ENCODE measurements at places on chromosomes 6 and 20.

GRCh38 chr6:89895276-89895874 is 1.1 kb downstream of the GJA10 start:
- peak; percentile 68 for DNase-seq

DNA sequence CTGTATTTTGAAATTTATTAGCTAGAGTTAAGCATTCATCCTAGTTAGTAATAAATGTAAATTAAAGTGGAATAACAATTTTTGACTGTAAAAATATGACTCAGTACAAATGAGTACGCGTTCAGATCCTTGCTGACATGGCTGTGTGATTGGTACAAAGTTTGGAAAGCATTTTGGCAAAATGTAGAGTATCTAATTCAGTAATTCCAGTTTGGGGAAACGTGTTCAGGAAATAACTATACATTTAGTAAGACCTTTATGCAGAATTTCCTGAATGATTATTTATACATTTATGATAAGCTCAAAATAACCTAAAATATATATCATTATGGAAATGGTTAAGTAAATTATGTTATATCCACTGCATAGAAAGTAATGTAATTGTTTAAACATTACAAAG is 8.0 kb downstream of the VTA1 start:
- DNase-seq: no peak

DNA sequence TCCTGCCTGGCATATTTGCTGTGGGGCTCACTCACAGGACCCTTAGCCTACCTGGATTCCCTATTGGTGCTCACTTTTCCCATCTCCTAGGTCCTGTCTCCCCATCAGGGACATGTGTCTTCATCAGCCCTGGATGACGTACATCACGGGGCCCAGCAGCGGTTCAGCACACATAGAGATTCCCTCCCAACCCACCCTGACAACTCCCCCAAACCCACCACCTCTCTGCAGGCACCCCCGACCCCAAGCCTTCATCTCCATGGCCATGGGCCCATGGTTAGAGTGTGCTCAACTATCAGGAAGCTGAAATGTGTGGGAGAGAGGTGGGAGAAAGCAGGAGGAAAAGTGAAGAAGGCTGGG is 25.4 kb upstream of the SPDEF start:
- DNase-seq: no peak

DNA sequence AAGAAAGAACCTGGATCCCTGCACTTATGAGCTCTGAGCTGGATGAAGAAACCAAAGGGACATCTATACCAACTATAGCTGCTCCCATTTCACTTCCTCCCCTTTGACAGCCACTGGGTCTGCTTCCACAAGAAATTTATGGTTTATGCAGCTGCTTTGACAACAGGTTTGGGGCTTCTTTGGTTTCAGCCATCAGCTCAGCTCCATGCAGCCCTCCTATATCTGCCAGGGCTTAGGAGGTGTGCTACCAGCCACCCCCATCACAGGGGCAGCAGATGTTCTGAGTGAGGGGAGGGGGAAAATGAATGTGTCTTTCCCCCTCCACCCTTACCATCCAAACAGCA is 29.2 kb upstream of the PKHD1 start:
- DNase-seq: no peak

- no peak for DNase-seq
These were observed 134.9 kb downstream of the MMUT start for GRCh38 chr6:49328051-49328744.

- DNase-seq: no peak
These were observed 70.9 kb downstream of the HFE start for GRCh38 chr6:26158076-26158580.

DNA sequence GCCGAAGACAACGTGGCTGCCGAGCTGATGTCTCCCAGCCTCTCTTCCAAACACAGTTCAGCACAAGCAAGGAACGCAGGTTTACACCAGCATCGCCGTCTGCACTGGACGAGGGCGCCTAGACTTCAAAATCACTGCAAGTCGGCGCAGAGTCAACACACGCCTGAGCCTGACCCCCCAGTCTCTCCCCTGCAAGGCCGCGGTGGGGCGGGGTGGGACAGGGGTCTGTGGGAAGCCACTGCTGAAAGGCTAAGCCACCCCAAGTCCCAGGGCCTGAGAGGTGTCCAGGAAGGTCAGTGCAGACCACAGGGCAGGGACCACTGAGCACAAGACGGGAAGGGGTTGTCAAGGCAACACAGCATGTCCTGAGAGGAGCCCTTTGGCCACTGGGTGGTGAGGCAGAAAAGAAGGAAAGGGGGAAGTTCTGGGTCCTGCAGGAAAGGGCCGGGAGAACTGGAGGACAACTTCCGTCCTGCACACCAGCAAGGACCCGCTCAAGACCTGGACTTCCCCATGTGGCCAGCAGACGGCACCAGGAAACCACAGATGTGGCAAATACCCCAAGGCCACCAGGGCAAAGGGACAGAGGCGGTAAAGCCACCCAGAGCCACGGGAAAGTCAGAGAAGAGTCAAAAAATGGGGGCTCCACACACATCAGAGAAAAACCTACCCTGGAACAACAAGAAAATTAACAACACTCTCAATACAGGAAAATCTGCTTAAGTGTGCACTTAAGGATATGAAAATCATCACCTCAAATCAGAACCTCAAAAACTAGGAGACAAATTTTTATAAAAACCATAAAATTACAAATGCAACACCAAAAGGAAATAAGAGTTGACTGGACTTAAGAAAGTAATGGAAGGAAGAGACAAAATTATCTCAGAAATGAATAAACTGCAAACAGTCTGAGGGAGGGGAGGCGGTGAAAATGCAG is 84.8 kb downstream of the TAF4 start:
- no peak for DNase-seq

- no peak for DNase-seq
These were observed 107.5 kb downstream of the TAF4 start for GRCh38 chr20:61957961-61958715.

DNA sequence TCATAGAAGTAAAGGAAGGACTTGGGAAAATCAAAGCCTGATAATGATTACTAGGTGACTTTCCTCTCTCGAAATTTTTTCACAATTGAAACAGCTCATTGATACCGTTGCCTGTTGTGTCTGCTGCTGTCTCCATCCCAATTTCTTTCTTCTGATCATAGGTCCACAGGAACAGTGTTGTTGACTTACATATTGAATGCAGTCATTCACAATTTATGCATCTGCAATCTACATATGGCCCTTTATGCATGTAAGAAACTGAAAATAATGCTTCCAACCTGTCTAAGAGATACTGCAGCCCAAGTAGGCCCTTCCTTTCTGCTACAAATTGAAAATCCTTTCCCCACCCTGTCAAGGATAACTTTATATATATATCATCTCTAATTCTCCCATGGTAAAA is 381.3 kb downstream of the PKHD1 start:
- no peak for DNase-seq

DNA sequence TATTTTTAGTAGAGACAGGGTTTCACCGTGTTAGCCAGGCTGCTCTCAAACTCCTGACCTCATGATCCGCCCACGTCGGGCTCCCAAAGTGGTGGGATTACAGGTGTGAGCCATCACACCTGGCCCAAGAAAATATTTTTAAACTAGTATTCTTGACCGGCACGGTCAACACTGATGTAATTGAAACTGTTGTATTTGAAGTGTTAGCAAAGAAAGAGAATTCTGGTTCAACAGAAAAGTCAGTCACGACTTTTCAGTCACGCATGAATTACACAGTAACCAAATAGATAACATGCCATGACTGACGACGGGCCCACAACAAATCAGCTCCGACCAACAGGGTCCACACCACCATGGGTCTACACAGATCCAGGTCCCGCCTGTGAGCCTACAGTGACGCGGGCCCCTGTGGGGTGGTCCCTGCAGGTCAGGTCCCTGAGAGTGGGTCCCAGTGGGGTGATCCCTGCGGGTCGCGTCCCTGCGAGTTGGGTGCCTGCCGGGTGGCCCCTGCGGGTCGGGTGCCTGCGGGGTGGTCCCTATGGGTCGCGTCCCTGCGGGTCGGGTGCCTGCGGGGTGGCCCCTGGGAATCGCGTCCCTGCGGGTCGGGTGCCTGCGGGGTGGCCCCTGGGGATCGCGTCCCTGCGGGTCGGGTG is 1.0 kb downstream of the GMEB2 start:
- DNase-seq: peak; percentile 18

GRCh38 chr6:81788748-81789147 is 36.3 kb upstream of the TENT5A start:
- no peak for DNase-seq

DNA sequence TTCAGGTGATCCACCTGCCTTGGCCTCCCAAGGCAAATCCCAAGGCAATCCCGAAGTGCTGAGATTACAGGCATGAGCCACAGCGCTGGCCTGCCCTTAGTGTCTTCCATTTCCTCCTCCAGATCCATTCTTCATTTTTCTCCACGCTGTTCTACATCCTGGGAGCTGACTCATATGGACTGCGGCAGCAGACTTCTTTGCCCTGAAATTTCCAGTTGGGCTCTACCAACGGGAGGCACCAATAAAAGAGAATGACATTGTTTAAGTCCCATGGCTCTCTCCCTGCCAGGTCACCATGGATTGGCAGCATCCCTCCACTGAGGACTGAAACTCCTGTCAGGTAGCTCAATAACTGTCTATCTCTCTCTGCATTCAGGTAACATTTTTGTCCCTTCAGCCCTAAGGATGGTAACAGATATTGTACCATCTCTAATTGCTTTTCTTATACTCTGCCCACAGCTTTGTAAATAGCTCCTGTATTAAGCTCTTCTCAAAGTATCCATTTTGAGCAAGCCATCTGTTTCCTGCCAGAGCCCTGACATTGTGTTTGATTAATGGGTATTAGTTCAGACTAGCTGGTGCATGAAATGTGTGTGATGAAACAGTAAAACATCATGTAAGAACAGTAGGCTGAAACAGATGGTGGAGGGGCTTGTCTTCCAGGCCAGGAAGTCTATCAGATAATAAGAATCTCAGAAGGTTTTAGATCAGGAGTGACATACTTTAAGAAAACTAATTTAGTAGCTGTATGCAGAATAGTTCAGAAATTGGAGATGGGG is 3.6 kb downstream of the TBCC start:
- peak; percentile 80 for DNase-seq

DNA sequence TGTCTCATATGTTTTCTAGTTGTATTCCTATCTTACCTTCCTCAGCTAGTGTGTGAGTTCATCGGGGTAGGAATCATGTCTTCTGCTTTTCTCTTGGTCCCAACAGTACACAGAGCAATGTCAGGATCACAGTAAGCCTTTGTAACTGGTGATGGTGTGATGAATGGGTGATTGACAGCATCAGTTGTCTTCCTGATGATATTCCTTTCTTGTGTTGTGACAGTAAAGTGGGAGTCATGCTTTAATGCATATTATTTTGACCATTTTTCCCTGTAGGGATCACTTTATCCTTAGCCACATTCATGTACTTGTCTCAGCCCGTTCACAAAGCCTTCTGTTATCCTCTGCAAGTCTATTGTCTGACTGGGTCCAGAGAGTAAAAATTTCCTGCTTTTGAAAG is 501.7 kb downstream of the UTRN start:
- peak; percentile 5 for DNase-seq

DNA sequence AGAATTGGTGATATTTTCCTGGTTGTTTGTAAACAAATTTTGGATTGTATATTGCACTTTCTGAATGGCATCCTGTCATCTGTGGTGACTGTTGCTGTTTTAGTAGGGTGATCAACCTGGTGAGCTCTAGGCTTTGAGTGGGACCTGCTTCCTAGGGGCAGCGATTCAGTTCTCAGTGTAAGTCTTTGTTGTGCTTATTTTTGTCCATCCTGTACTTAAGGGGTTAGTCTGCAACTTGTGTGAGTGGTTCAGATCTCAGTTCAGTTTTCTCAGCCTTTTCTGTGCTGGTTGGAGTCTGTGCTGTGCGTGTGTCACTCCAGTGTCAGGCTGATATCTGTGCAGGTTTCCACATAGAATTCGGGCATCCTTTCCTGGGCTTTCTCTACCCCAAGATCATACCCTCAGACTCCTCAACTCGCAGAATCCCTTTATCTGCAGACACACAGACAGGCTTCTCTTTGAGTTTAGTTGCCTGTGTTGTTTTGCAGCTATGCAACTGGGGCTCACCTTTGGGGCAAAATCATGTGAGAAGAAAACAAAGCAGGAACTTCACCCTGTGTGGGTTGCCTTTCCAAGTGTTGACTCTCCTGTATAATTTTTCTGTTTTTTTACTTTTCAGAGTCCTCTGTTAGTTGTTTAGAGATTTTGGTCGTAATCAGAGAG is 177.7 kb downstream of the FARS2 start:
- DNase-seq: no peak

DNA sequence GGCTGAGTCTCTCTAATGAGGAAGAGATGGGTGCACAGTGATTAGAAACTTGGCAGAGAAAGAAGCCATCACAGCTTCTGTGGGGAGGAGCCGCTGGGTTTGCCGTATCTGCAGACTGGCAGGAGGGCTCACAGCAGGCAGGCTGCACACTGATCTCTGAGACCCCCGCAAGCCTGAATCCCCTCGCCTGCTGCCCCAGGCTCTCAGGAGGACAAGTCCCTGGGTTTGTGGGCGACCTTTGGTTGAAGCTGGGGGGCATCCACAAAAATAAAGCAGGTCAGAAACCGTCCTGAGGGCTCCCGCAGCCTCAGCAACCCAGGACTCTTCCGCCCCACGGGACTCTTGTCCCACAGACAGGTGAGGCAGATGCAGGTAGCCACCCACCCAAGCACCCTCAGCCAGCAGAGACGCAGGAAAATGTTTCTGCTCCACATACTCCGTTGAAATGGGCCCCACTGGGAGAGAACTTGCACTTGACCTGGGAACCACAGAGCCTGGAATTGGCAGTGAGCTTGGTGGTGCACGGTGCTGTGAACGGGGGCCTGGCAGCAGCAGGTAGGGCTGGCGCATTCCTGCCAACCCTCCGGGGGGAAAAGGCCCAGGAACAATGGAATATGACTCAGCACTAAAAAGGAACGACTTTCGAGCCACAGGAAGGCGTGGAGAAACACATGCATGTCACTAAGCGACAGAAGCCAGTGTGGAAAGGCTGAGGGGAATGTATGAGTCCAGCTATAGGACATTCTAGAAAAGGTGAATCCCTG is 89.9 kb downstream of the YTHDF1 start:
- DNase-seq: no peak

- DNase-seq: no peak
These were observed 10.4 kb downstream of the MOCS1 start for GRCh38 chr6:39923861-39924260.

- DNase-seq: no peak
These were observed 188.9 kb downstream of the PRKN start for GRCh38 chr6:162538643-162539064.

GRCh38 chr20:59808729-59809381 is 124.6 kb downstream of the SYCP2 start:
- DNase-seq: no peak

GRCh38 chr6:23013776-23014175 is 444.4 kb downstream of the HDGFL1 start:
- peak; percentile 53 for DNase-seq

DNA sequence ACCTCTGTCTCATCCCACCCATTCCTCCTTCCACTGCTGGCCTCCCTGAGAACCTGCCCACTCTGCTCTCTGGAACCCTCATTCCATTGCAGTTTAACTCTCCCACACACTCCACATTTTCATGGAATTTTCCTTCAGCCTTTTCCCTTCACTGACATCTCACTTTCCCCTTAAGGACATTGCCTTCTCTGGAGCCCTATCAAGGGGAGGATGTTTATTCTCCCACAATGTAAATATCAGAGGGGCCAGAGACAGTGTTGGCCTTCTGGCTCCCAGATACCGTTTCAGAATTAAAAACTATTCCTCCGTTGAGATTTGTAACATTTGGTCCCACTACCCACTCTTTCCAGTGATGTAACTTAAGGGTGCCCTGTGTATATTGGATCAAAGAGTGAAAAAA is 199.5 kb upstream of the KCNK16 start:
- no peak for DNase-seq
